ENCODE measurements at places on chromosomes 16 and 17.
A peak's percentile ranks its signal among the peaks of the same experiment; 100 is the strongest.

GRCh38 chr16:54033747-54034146 is 252.8 kb downstream of the IRX3 start:
- no peak for DNase-seq

GRCh38 chr16:84810518-84811273 is 9.1 kb upstream of the CRISPLD2 start:
- peak; percentile 53 for DNase-seq

GRCh38 chr16:86002178-86002900 is 103.4 kb downstream of the IRF8 start:
- DNase-seq = no peak

GRCh38 chr17:64784353-64785010 is 122.4 kb upstream of the SMURF2 start:
- DNase-seq = no peak

- no peak for DNase-seq
These were observed 4.4 kb downstream of the HAPSTR1 start for GRCh38 chr16:9095656-9096397.

GRCh38 chr17:75315541-75316243 is 26.5 kb upstream of the SLC25A19 start:
- no peak for DNase-seq

- DNase-seq = no peak
These were observed 13.5 kb downstream of the ITGB4 start for GRCh38 chr17:75734674-75735294.

DNA sequence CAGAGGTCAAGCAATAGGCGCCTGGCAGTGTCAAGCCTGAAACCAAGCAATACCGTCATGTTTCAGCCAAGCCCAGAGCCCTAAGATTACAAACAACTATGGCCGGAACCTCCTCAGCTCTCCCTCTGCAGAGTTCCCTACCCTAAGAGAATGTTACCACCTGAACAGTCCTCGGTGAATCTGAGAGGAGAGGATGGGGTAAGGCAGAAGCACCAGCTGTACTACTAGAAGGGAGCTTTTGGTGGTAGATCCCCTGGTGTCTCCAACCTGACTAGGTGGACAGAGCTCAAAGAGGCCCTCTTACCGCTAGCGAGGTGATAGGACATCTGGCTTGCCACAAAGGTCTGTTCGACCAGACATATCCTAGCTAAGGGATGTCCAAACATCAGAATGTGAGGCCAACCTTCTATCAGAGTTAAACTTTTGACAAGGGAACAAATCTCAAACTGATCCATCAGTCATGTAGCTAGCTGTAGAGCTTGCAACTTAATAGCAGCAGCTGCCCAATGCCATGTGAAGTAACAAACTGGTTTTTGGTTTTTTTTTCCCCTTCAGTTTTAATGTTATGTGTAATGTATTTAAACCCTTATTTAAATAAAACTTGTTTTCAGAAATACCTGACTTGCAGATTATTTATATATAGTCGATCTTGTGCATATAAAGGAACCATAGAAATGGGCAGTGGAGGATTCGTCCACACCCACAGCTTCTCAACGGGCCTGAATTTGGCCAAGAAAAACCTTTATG is 2.5 kb downstream of the EIF1 start:
- DNase-seq = no peak

DNA sequence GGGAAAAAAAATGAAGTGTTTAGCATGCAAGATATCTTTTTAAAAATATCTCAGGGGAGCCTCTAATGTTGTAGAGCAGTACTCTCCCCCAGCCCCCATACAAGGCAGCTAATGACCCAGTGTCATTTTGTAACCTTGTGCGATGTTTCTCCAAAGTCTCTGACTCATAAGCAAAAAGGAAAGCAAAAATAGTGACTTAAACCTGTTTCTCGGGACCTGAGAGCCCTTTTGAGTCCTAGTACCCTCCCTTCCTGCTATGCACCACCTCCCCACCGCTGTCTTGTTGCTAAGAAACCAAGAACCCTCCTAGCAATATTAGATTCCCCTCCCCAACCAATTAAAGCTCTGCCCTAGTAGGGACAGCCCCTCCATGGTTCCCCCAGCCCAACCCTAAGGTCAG is 2.8 kb downstream of the MYCBPAP start:
- no peak for DNase-seq

DNA sequence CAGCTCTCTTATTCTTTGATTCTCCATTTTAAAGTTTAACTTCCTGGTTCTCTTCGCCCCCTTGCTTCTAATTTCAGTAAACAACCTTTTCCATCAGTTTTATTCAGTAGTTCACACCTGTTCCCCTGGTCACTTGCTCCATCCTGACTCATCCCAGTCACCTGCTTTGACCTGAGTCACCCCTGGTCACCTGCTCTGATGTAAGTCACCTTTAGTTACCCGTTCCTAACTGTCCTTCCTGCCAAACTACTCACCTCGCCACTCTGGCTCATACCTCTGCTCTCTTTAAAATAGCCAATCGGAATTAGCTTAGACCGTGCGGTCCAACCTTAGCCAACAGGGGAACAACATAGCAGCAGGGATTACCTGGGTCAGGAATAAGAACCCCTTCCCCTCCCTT is 4.7 kb upstream of the NLRC5 start:
- no peak for DNase-seq

DNA sequence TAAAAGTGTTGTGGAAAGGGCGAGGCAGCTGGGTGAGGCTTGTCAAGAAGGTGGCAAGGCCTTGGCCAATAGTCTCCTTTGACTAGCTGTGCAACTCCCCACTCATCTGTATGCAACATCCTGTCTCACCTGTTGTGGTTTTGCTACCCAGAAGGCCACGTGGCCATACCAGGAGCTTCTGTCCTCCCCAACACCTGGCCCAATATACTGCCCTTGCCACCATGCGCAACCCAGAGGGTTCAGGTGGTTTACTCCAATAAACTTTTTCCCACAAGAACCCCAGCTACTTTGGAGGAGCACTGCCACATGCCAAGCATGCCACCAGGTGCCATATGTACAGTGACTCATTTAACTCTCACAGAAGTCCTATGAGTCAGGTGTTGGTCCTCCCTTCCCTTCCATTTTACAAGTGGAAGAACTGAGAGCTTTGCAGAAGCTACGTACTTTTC is 10.2 kb downstream of the MYO19 start:
- no peak for DNase-seq

DNA sequence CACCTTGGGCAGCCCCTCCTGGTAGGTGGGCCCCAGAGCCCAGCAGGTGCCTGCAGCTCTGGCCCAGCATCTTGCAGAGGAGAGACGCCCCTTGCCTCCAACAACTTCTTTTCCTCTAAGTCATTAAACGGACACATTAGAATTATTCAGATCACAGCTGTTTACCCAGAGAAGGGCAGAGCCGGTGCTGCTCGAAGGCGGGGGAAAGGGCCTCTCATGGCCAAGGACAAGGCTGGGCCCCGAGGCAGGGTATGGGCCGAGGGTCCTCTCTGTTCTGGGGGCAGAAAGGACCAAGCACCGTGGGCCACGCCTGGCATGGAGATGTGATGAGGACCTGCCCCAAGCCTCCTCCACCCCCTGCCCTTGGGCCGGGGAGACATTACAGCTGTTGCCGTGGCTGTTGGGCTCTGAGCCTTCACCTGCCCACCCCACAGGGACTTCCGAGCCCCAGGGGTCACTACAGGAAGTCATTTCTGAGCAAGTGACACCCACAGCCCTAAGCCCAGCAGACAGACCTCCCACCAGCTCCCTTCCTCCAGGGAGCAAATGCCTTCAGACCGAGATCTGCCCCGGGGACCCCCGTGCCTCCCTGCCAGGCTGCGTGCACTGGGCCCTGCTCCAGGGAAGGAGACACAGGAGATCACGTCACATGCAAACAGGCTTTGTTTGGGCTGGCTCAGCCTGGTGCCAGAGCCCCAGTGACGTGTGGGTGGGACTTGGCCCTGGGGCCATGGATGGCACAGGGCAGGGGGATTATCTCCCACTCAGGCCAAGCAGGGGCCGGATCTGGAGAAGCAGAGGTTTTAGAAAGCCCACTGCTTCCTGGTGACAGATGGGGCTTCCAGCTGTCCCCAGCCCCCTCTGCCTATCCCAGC is 699 bp upstream of the PVALEF start:
- DNase-seq = no peak

DNA sequence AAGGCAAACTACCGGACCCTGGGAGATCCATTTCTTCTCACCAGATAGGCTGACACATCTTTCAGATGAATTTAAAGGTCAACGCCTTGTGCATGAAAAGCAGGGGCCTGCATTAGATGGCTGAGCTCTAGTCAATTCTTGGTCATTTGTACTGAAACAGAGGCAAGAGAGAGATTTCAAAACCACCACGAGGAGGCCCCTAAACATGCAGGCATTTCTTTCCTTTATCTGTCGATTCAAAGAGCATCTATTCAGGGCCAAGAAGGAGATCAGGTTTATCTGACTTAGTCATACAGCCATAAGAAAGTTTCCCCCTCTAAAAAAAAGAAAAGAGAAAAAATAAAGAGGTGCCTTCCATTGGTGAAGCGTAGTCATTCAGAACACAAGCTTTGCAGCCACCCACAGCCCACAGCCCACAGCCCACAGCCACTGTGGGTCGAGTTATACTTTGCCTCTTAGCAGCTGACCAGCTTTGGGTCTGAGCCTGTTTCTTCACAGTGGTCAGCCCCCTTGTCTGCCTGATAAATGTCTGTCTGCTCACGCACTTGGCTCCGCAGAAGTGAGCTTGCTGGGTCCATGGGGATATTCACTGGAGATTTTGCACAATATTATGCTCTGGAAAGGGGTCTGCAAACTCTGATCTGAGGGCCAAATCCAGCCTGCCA is 207.5 kb downstream of the CDH13 start:
- DNase-seq = no peak

- no peak for DNase-seq
These were observed 24.5 kb downstream of the FCSK start for GRCh38 chr16:70478912-70479341.

DNA sequence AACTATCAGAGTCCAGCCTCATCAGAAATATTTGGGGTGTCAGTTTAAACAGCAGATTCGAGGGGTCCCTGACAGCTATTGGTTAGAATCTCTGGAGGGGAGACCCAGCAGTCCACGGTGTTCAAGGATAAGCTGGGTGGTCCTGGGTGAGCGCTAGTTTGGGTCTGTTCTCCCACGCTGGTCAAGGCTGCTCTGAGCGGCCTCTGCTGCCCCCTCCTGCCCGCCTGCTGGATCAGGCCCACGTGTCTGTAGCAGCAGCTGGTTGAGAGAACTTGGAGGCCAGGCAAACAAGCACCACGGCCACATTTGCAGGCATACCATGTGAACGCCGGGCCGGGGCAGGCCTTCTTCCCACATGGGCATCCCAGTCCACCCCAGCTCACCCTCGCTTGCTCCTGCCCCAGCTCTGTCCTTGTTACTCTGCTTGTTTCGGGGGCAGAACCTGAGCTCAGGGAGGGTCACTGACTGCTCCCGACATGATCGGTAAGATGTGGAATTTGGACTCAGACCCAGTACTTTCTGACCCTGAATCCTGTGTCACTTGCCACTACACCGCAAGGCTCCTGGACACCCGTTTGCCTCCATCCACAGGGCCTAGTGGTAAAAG is 7.4 kb downstream of the FOXF1 start:
- DNase-seq = no peak

- DNase-seq = no peak
These were observed 159.1 kb downstream of the WWOX start for GRCh38 chr16:78258375-78259065.
